ENCODE measurements at places on chromosomes 4 and X.

DNA sequence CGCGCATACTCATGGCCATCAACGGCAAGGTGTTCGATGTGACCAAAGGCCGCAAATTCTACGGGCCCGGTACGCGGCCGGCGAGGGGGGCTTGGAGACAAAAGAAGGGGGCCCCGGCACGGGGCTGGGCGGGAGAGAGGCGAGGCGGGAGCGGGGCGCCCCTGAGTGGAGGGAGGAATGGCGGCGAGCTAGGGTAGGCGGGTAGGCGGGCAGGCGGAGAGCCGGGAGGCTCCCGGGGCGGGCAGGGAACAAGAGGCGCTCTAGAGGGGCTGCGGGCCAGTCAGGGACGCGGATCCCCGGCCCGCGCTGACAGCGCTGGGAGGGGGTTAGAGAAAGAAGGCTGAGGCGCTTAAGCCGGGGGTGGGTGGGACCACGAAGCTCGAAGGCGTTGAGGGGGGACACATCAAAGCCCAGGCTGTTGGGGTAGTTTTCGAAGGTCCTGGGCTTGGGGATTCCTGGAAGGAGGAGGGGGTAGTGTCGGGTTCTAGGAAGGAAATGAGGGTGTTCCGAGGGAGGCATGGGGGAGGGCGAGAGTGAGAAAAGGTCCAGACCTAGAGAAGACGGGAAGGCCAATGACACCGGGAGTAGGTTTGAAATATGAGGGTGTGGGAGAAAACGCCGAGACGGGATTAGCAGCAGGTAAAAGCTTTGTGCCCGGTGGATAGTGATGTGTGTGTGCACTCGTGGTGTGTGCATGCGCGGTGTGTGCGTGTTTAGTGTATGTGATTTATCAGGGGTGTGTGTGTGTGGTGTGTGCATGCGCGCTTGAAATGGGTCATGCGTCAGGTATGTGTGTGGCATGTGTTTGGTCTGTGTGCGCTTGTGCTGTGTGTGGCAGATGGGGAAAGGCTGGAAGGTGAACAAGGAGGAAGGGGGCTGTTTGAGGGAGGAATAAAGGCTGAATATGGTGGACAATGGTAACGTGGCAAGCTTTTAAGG, 807 bp downstream of the PGRMC1 start:
- peak; percentile 20 for DNase-seq

DNA sequence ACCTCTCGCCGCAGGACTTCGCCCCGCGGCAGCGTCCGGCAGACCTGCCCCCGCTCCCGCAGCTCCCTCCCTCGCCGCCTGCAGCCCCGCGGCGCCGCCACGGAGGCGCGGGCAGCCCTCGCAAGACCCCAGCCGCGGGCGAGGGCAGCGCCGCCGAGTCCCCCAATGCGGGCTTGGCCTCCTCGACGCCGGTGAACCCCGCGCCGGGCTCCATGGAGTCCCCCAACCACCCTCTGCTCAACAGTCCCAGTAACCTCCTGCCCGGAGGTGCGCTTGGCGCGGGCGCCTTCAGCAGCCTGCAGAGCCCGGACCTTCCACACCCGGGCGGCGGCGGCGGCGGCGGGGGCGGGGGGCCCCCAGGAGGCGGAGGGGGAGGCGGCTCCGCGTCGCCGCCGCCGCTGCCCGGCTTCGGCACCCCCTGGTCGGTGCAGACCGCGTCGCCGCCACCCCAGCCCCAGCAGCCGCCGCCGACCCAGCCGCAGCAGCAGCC, 1.2 kb downstream of the CPEB2 start:
- DNase-seq: peak; percentile 56

DNA sequence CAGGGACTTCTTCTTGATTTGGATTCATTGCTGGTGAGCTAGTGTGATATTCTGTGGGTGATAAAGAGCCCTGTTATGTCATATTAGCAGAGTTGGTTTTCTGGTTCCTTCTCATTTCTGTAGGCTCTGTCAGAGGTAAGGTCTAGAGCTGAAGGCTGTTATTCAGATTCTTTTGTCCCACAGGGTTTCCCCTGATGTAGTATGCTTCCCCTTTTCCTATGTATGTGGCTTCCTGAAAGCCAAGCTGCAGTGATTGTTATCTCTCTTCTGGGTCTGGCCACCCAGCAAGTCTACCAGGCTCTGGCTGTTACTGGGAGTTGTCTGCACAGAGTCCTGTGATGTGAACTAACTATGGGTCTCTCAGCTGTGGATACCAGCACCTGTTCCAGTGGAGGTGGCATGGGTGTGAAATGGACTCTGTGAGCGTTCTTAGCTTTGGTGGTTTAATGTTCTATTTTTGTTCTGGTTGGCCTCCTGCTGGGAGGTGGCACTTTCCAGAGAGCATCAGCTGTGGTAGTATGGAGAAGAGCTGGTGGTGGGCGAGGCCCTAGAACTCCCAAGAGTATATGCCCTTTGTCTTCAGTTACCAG, 373.7 kb downstream of the AR start:
- DNase-seq: no peak

- no peak for DNase-seq
These were observed 52.7 kb downstream of the TMEM164 start for GRCh38 chrX:110055616-110056015.

GRCh38 chr4:148574502-148574901, 132.3 kb upstream of the NR3C2 start:
- DNase-seq: no peak

All from CD4-positive, alpha-beta T cell treated with Interleukin-15 for 1 hour (primary cell).